ENCODE measurements at places on chromosomes 4 and X. TPM values are rescaled to one million over a fixed set of nuclear protein-coding genes. Genes with fewer than 3 reads are reported as not detected.
A peak's percentile ranks its signal among the peaks of the same experiment; 100 is the strongest.

The ZDHHC15 gene
- total RNA-seq, result 3.0 TPM

The ADAM29 gene
- total RNA-seq, result not detected

The RENBP gene
- total RNA-seq, result 8.5 TPM

The AFAP1 gene
- 75.4 TPM for total RNA-seq

The ARHGAP6 gene
- 5.3 TPM for total RNA-seq

The CENPE gene
- 14.2 TPM for total RNA-seq

The GRIA3 gene
- total RNA-seq, result 2.3 TPM

The CYTL1 gene
- total RNA-seq, result 13.9 TPM

The SORCS2 gene
- 7.1 TPM for total RNA-seq

The SPANXN3 gene
- total RNA-seq, result not detected

The GAGE12G gene
- not detected for total RNA-seq

The PDGFRA gene
- 100 TPM for total RNA-seq

The GLOD5 gene
- total RNA-seq, result not detected

- no peak overlapping the region for H3K4me3 ChIP-seq
- H3K27me3 ChIP-seq, result no peaks in the 10 kb centered on the region
- no peak overlapping the region for H3K27ac ChIP-seq
- DNase-seq, result no peak
These were observed 31.7 kb downstream of the SCML1 start for GRCh38 chrX:17768997-17769396.

- no peaks in the 10 kb centered on the region for H3K27me3 ChIP-seq
- no peak overlapping the region for H3K4me3 ChIP-seq
- no peaks in the 10 kb centered on the region for H3K36me3 ChIP-seq
- no peak overlapping the region for H3K27ac ChIP-seq
- DNase-seq, result no peak
- no peaks in the 10 kb centered on the region for H3K4me1 ChIP-seq
These were observed 284.2 kb upstream of the F9 start for GRCh38 chrX:139246295-139246694.

- DNase-seq, result no peak
- no peaks in the 10 kb centered on the region for H3K27me3 ChIP-seq
- H3K4me3 ChIP-seq, result no peak overlapping the region
- peaks cover 2% of the 10 kb centered on the region for H3K36me3 ChIP-seq
- peaks cover 2% of the 10 kb centered on the region for H3K4me1 ChIP-seq
These were observed 145.6 kb downstream of the ARX start for GRCh38 chrX:24870143-24870542.

DNA sequence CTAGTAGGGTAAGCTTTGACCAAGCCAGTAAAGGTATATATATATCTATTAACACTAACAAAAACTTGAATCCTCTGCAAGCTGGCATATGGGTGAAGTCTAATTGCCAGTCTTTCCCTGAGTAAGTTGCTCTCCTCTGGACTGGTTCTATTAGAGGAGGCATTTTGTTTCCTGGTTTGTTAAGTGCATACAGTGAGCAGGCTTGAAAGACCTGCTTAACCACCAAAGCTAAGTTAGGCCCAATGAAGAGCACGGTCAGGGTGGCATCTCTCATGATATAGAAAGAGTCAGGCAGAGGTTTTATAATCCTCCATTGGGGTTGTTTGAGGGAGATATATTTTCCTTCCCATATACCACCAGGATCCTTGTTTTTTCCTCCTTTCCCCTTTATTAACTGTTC, 9.6 kb upstream of the AREG start:
- H3K4me1 ChIP-seq, result no peaks in the 10 kb centered on the region
- no peak overlapping the region for H3K4me3 ChIP-seq
- DNase-seq, result no peak
- H3K27ac ChIP-seq, result no peak overlapping the region
- H3K27me3 ChIP-seq, result no peaks in the 10 kb centered on the region
- no peaks in the 10 kb centered on the region for H3K36me3 ChIP-seq

- H3K27me3 ChIP-seq, result no peaks in the 10 kb centered on the region
- no peaks in the 10 kb centered on the region for H3K36me3 ChIP-seq
- H3K4me1 ChIP-seq, result peaks cover 4% of the 10 kb centered on the region
These were observed 490.3 kb upstream of the TECRL start for GRCh38 chr4:64899563-64899962.

DNA sequence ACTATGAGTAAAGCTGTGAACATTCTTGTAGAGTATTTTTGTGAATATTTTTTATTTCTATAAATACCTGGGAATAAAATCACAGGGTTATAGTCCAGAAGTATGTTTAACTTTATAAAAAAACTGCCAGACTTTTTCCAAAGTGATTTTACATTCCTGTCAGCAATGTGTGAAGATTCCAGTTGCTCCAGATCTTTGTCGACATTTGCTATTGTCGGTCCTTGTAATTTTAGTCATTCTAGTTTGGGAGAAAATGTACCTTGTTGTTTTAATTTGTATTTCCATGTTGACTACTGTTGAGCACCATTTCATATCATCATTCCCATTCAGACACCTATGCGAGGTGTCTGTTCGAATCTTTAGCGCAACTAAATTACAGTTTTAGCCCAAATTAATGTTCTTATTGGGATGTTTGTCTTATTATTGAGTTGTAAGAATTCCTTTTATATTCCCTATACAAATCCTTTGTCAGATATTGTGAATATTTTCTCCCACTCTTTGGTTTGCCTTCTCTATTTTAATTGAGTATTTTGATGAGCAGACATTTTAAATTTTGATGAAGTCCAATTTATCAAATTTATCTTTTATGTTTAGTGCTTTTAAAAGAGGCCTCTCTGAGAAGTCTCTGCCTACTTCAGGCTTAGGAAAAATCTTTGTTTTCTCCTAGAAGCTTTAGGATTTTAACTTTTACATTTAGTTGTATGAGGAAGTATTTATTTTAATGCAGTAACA, 2.6 kb downstream of the CEP135 start:
- no peak for DNase-seq
- peaks cover 20% of the 10 kb centered on the region for H3K36me3 ChIP-seq
- peaks cover 38% of the 10 kb centered on the region for H3K4me1 ChIP-seq

GRCh38 chr4:141713771-141714445, 77.5 kb downstream of the IL15 start:
- no peak for DNase-seq
- H3K27ac ChIP-seq, result no peak overlapping the region
- peaks cover 3% of the 10 kb centered on the region for H3K36me3 ChIP-seq
- H3K4me3 ChIP-seq, result no peak overlapping the region
- no peaks in the 10 kb centered on the region for H3K27me3 ChIP-seq
- no peaks in the 10 kb centered on the region for H3K4me1 ChIP-seq

- H3K4me3 ChIP-seq, result no peak overlapping the region
- no peaks in the 10 kb centered on the region for H3K27me3 ChIP-seq
- peaks cover 5% of the 10 kb centered on the region for H3K36me3 ChIP-seq
- DNase-seq, result no peak
- H3K27ac ChIP-seq, result no peak overlapping the region
These were observed 71.1 kb downstream of the DCLK2 start for GRCh38 chr4:150149381-150149780.

GRCh38 chrX:66728818-66729271, 90.0 kb upstream of the EDA2R start:
- peaks cover 2% of the 10 kb centered on the region for H3K4me1 ChIP-seq
- peak; percentile 60 for DNase-seq
- H3K27ac ChIP-seq, result peak overlapping the region; percentile 96
- peak overlapping the region; percentile 96 for H3K4me3 ChIP-seq
- H3K27me3 ChIP-seq, result no peaks in the 10 kb centered on the region
- no peaks in the 10 kb centered on the region for H3K36me3 ChIP-seq

DNA sequence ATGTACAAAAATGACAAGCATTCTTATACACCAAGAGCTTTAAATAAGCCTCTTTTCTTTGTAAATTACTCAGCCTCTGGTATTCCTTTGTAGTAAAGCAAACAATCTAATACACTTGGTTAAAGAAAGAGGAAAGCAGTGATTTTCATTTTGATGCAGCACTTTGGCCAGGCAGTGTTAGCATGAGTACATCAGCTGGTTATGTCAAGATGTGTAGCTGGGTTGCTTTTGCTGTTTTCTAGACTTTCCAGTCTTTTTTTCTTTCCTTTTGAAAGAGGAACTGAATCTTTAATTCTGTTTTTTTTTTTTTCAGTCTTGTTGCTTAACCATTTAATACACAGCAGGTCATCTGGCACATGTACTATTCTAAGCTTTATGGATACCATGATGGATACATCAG, 167.1 kb upstream of the AADAT start:
- H3K36me3 ChIP-seq, result no peaks in the 10 kb centered on the region
- H3K27ac ChIP-seq, result no peak overlapping the region
- peaks cover 11% of the 10 kb centered on the region for H3K4me1 ChIP-seq
- no peak overlapping the region for H3K4me3 ChIP-seq
- DNase-seq, result no peak

- no peak overlapping the region for H3K27ac ChIP-seq
- no peak overlapping the region for H3K4me3 ChIP-seq
- DNase-seq, result no peak
- H3K27me3 ChIP-seq, result no peaks in the 10 kb centered on the region
These were observed 150.6 kb upstream of the MED14 start for GRCh38 chrX:40885989-40886388.

GRCh38 chr4:85298037-85298436, 176.9 kb upstream of the ARHGAP24 start:
- no peaks in the 10 kb centered on the region for H3K4me1 ChIP-seq
- no peak overlapping the region for H3K27ac ChIP-seq
- no peaks in the 10 kb centered on the region for H3K36me3 ChIP-seq
- H3K27me3 ChIP-seq, result peaks cover 2% of the 10 kb centered on the region
- no peak overlapping the region for H3K4me3 ChIP-seq

DNA sequence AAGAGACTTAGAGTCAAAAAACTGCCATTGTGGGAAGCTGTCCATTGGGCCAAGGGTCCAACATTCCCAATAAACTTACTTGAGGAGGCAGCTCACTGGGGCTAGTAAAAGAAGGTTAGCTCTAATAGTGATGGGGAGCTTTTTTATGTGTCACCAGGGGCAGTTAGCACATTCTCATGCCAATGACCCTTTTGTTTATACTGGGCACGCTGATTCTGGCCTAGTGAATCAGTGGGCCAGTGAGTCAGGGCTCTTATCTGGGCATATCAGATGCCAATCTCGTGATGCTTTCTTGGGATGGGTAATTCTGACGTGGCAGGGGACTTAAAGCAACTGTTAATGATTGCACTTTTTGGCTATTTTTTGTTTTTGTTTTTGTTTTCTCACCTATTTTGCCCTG, 27.8 kb downstream of the TCEAL1 start:
- peaks cover 1% of the 10 kb centered on the region for H3K27me3 ChIP-seq

GRCh38 chr4:110621328-110621812, 1.5 kb downstream of the PITX2 start:
- H3K27me3 ChIP-seq, result peaks cover 28% of the 10 kb centered on the region
- peak overlapping the region; percentile 86 for H3K4me3 ChIP-seq
- DNase-seq, result peak; percentile 55
- peaks cover 78% of the 10 kb centered on the region for H3K4me1 ChIP-seq
- peaks cover 18% of the 10 kb centered on the region for H3K36me3 ChIP-seq
- peak overlapping the region; percentile 95 for H3K27ac ChIP-seq

GRCh38 chr4:86108137-86108536, 251.7 kb downstream of the MAPK10 start:
- no peak overlapping the region for H3K27ac ChIP-seq
- H3K4me1 ChIP-seq, result no peaks in the 10 kb centered on the region
- H3K27me3 ChIP-seq, result no peaks in the 10 kb centered on the region
- H3K4me3 ChIP-seq, result no peak overlapping the region
- DNase-seq, result no peak
- H3K36me3 ChIP-seq, result peaks cover 14% of the 10 kb centered on the region

DNA sequence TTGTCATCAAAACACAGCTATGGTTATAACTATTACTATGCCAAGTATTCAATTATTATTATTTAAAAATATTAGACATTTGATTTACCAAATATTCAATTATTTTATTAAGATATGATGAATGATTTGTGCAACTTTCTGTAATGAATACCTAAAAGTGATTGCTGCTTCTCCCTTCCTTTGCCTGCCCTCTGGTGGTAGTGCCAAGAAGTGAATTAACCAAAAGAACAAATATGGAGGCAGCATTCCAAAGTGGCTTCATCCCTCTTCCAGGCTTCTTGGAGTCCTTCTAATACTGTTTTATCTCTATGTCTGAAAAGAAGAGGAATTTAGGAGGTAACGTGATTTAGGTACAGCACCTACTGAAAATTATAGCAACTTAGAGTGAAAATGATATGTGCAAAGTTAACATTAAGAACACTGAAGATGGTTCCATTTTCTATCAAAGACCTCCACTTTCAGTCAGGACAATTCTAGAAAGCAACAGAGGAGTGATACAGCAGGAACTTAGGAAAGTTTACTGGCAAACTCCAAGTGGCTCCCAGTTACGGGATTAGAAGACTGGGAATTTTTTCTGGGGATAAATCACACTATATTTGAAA, 43.0 kb downstream of the ENPEP start:
- H3K36me3 ChIP-seq, result peaks cover 21% of the 10 kb centered on the region
- no peak for DNase-seq
- no peak overlapping the region for H3K27ac ChIP-seq
- no peaks in the 10 kb centered on the region for H3K4me1 ChIP-seq
- H3K27me3 ChIP-seq, result no peaks in the 10 kb centered on the region

DNA sequence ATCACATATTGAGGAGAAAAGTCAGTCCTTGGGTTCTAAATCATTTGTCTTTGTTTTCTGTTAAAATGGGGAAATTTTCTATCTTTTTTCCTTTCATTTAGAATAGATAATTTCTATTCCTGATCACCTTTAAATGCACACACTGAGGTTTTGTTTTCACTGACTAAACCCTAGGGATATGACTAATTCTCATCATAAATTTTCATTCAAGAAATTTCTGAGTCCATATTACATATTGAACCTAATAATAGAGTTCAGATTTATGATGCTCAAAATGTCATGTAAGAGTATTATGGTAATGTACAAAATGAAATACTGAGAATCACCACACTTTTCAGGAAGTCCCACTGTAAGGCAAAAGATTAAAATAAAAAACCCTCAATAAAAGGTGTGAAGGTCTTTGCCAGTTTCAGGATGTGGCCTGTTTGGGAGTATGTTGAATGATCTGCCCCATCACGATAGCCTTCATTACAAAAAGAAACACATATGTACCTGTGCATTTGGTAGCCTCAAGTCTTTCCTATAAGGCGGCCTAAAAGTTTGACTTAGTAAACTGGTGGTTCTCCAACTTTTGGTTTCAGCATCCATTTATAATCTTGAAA, 49.4 kb downstream of the LEF1 start:
- no peak for DNase-seq
- H3K4me1 ChIP-seq, result peaks cover 50% of the 10 kb centered on the region
- no peak overlapping the region for H3K27ac ChIP-seq

- peak overlapping the region; percentile 2 for H3K27ac ChIP-seq
- no peaks in the 10 kb centered on the region for H3K27me3 ChIP-seq
- H3K4me1 ChIP-seq, result peaks cover 60% of the 10 kb centered on the region
- H3K4me3 ChIP-seq, result no peak overlapping the region
These were observed 77.6 kb upstream of the PACRGL start for GRCh38 chr4:20622701-20623100.

- peaks cover 9% of the 10 kb centered on the region for H3K4me1 ChIP-seq
- H3K27me3 ChIP-seq, result peaks cover 80% of the 10 kb centered on the region
- peaks cover 1% of the 10 kb centered on the region for H3K36me3 ChIP-seq
These were observed at the start of gene SPON2 for GRCh38 chr4:1172228-1172851. SPON2 (minus strand) TSS chr4:1172583.
